ENCODE measurements at places on chromosomes 12 and 14.

DNA sequence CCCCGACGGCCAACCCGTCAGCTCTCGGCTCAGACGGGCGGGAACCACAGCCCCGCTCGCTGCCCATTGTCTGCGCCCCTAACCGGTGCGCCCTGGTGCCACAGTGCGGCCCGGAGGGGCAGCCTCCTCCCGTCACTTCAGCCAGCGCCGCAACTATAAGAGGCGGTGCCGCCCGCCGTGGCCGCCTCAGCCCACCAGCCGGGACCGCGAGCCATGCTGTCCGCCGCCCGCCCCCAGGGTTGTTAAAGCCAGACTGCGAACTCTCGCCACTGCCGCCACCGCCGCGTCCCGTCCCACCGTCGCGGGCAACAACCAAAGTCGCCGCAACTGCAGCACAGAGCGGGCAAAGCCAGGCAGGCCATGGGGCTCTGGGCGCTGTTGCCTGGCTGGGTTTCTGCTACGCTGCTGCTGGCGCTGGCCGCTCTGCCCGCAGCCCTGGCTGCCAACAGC is at the start of gene WNT1:
WNT1 (plus strand) TSS at position 32 of the 450 bp plus-strand sequence; CDS start at position 361, 329 bp downstream.
- DNase-seq: no peak

DNA sequence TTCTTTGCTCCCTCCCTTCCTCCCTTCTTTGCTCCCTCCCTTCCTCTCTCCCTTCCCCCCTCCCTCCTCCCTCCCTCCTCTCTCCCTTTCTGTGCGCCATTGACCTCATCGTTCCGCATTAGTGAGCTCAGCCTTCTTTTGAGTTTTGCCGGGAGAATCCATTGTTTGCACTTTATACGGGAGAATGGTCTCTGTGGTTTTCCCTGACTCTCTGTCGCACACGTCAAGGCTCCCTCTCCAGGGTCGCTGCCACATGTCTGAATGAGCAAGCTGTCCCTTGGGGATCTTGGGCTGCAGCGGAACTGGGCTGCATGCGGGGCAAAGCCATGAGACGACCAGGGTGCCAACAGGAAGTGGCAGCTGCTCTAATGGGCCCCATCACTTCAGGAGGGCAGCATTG is 118.5 kb downstream of the GLT1D1 start:
- DNase-seq: no peak

GRCh38 chr12:112788205-112788604 is 3.3 kb upstream of the RPH3A start:
- DNase-seq: no peak

DNA sequence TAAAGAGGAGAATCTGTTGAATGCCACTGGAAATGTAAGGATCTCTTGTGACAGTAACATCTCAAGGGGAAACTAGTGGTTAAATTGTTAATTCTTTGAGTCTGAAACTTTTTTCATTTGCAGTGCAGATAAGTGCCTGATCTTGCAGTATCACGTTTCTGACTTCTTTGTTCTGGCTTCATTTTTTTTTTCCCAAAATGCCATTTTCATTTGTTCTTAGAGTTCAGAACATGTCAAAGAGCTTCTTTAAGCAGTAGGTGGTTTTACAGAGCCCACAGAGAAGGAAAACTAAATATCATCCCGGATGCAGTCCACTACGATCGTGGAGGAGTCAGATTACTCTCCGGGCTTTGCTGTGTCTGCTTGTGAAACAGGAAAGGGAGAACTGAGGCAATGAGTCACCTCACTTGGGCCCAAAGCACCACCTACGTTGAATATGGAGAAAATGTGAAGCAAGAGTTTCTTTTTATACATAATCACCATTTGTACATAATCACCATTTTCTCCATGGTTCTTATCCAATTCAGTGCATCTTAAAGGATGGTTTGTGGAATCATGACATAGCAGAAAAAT is 43.9 kb downstream of the HMGA2 start:
- no peak for DNase-seq

GRCh38 chr14:96421236-96421635 is 29.3 kb downstream of the AK7 start:
- no peak for DNase-seq

- DNase-seq: no peak
These were observed 25.5 kb downstream of the SERPINA11 start for GRCh38 chr14:94427016-94427613.

All from iPS DF 19.7 (cell line).